ENCODE measurements at places on chromosomes 6 and 20.
A peak's percentile ranks its signal among the peaks of the same experiment; 100 is the strongest.

- DNase-seq: no peak
Observed at GRCh38 chr6:119079283-119079809, 882 bp upstream of the FAM184A start.

- no peak for DNase-seq
Observed at GRCh38 chr6:91633374-91634111, 1046.7 kb upstream of the MAP3K7 start.

DNA sequence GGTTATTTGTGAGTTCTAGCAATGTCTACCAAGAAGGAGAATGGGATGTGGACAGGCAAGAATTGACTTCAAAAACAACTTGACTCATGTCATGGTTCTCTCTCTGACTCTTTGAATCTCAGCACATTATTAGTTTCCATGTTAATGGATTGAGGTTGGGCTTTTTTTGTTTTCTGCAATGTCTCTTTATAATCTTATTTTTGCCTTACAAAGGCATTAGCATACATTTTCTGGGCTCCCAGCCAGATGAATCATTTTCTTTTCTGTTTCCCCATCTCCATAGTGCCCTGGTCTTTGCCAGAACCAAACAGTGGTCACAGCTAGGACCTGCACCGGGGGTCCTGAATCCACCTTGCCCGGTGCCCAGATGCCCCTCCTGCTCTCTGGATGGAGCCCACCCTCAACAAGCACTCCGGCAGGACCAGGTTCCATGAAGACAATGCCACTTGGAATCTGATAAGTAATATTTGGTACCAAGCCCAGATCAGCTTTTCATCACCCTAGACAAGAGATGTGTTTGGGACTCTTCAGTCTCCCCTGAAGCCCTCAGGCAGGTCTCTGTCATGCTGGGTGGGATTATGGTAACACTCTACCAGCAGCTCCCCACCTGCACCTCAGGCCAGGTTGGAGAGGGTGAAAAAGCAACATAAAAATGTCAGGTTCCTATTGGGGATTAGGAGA, 266.7 kb upstream of the SULF2 start:
- no peak for DNase-seq

GRCh38 chr6:18293076-18293904, 29.0 kb upstream of the DEK start:
- DNase-seq: no peak

DNA sequence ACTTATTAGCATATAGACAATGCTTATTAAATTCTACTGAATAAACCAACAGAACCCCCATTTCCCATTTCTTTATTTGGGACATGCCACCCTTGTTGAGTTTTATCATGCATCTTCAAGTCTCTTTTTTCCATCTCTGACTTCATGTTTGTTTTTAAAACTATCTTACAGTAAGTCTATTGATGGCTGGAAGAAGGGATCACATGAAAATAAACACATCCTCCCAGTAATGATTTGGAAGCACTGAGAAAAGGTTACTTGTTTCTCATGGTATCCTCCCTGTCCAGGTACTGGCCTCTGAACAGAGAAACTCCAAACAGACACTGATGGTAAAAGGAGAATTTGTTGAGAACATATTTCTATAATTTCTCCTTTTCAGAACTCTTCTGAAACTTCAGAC, 74.9 kb downstream of the KIF13A start:
- no peak for DNase-seq

DNA sequence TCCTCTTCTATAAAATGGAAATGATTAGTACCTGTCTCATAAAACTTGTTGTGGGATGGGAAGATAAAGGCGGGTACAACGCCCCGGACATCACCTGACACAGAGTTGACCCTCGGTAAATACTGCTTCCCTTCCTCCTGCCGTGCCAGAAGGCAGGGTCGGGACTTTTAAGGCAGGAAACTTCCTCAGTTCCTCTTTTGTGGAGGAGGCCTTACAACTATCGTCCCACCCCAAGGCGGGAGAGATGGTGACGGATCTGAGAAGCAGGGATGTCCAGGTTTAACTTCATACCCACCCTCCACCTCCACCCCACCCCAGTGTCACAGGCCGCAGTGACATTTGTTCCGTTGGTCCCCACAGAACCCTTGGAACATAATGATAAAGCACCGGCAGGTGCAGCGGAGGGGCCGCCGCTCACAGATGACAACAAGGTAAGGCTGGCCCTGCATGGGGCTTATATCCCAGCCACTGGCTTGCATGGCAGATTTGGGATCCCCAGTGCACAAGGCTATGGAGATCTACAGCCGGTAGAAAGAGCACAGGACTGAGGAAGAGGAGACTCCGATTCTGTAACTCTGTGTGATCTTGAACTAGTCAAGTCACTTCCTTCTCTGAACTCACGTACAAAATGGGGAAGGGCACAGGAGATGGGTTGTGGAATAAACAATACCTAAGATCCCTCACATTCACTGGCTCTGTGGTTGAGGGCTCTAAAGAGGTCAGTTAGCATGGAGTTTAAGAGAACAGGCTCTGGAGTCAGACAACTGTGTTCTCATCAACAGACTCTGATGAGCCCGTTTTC, 764 bp downstream of the DNTTIP1 start:
- DNase-seq: peak; percentile 64

GRCh38 chr6:169291646-169292337, 38.1 kb upstream of the THBS2 start:
- no peak for DNase-seq

DNA sequence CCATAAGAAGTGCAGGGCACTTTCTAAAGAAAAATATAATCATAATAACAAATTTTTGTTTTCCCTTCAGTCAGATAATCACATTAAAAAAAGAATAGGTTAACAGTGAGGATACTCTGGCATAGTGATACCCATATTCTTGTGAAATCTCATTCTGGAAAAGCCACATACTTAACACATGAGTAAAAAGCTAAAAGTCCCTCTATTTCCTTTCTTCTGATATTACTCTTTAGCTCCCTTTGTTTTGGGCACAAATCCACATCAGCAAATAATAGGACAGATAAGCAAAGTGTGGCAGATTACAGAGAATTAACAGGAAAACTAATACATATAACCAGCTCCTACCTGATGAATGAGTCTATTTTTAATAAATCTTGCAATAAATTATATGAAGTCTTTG, 15.8 kb downstream of the SHPRH start:
- no peak for DNase-seq

DNA sequence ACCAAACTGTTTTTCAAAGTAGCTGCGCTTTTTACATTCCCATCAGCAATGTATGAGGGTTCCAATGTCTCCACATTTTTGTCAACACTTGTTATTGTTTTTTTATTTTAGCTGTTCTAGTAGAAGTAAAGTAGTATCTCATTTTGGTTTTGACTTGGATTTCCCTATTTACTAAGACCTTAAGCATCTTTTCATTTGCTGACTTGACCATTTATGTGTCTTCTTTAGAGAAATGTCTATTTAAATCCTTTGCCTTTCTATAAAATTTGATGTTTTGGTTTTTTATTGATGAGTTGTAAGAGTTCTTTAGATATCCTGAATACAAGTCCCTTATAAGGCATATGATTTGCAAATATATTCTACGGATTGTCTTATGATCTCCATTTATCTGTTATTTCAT, 110.6 kb downstream of the CD164 start:
- no peak for DNase-seq

- no peak for DNase-seq
Observed at GRCh38 chr6:15530411-15530810, 132.4 kb downstream of the DTNBP1 start.

DNA sequence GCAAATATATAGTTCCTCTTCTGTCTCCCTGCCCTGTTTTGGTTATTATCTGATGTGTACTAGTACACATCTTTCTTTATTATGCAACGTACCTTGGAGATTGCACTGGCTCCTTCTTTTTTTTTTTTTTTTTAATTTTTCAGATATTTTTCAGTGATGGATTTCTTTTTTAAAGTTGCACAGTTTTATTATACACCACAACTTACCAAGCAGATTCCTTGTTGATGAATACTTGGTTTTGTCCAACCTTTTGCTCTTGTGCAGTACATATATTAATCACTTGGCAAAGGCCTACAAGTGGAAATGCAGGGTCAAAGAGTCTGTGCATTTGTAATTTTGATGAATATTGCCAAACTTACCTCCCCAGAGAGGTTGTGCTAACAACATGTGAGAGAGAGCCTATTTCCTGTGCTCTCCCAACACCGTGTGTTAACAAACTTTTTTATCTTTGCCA, 50.1 kb upstream of the RNF24 start:
- no peak for DNase-seq

DNA sequence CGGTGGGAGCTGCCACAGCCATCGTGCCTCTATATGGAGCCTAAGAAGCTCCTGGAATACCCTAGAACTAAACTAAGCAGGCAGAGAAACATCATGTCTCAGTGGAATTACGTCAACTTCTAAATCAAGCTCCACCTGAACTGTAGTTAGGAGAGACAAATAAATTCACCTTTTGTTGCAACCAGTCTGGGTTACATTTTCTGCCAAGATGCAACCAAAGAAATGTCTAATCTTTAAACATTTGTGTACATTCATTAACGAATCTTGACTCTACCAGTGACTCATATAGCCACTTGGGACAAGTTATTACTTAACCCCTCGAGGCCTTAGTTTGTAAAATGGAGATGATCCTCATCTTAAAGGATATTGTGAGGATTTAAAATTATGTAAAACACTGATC, 8.9 kb downstream of the PTPRK start:
- no peak for DNase-seq

GRCh38 chr6:38216451-38216850, 396.9 kb downstream of the ZFAND3 start:
- DNase-seq: no peak

GRCh38 chr20:19802492-19803158, 44.6 kb downstream of the RIN2 start:
- peak; percentile 73 for DNase-seq

- DNase-seq: no peak
Observed at GRCh38 chr20:40865095-40865494, 163.5 kb upstream of the TOP1 start.

- DNase-seq: no peak
Observed at GRCh38 chr20:22324505-22324904, 259.9 kb downstream of the FOXA2 start.

DNA sequence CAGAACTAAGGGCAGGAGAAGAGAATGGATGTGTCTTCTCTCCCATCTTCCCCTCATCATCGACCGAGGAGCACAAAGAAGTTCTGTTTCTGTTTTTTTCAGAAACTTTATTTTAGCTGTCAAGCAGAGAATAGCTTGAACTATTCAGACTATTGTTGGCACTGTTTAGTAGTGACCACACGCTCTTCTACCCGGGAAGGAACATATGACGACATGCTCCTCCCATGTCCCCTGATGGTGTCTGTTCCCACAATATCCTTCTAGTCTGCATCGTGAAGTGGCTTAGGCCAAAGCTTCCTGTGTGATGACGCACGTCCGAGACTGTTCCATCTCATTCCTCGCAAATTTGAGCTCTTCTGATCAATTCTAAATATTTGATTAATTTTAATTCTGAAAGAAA, 27.2 kb upstream of the KIF25 start:
- DNase-seq: no peak

DNA sequence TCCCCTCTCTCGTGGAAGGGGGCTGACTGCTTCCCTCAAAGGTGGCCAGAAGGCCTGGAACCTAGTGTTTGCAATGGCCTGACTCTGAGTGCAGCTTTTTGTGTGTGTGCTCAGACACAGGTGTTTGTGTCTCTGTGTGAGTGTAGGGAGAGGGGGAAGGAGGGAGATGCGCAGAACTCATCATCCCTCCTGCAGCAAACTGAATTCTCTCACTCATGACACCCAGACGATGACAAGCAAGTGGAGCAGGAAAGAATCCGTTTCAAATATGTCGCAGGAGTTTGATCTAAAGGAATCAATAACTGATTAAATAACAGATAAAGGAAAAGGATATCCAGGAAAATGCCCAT, 101.4 kb downstream of the TNFAIP3 start:
- DNase-seq: no peak

DNA sequence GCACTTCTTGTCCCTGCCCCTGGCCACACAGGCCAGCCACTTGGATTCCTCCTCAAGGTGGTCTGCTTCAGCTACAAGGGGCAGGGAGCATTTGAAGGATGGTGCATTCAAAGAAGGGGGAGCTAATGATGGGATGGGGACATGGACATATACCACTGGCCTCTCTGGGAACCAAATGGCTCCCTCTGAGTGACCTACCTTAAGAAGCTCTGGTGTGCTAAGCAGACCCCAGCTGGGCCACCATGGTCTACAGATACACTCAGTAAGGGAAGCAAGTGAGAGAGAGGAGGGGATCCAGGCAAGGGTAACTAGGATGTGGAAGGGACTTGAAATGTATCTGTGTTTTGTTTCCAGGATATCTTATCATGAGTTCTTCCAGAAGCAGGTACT, 62.4 kb downstream of the TTI1 start:
- peak; percentile 20 for DNase-seq

GRCh38 chr6:14146506-14147096, 29.0 kb downstream of the CD83 start:
- no peak for DNase-seq

GRCh38 chr6:89258912-89259311, 41.8 kb upstream of the GABRR1 start:
- no peak for DNase-seq

DNA sequence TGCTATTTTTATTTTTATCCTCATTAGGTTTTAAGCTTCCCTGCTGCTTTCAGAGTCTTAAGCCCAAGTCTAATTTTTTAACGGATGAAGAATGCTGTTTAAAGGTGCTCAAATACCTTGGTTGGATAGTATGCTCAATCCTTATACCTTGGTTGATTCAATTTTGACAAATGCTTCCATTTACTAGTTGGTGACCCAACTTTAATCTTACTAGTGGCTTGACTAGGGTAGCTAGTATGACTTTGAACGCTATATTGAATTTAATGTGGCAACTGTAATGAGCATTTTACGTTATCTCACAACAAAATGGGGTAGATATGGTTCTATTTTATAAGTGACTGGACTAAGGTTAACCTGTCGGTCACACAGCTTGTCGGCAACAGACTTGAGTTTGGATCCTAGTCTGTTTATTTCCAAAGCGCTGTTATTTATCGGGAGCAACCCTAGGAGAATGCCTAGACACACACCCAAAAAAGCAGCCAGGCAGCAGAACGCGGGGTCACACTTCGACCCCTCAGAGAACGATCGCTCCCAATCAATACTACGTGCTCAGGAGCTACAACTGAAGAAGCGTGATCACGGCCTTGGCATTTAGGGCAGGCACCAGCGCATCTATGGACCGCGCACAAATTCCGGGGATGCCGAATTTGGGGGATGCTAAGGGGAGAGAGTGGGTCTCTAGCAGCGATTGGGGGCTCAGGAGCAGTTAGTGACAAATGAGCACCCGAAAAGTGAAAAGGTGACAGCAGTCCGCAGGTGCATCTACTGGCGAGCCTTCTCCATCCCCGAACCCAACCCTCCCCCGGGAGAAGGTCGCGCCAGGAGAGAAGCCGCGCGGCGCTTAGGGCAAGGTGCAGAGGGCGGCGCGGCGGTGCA, 586 bp upstream of the ALDH5A1 start:
- no peak for DNase-seq

DNA sequence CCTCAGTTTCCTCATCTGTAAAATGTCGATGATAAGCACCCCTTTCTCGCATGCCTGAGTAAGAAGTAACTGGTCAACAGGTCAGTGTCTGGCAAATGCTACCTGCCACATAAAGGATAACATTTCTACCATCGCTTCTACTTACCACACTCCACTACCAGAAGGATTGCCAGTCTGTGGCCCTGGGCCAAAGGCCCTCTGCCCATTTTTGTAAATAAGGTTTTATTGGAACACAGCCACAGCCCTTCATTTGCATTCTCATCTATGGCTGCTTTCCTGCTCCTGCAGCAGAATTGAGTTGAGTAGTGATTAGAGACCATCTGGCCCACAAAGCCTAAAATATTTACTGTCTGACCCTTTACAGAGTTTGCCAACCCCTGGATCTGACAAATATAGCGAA, 121.8 kb downstream of the TOX2 start:
- DNase-seq: no peak

- no peak for DNase-seq
Observed at GRCh38 chr6:99305021-99305554, 44.4 kb downstream of the FAXC start.
